DMS79 treated with DMSO at 0.1 percent for 48 hours (cell line): ENCODE measurements at places on chromosomes 4 and X.

DNA sequence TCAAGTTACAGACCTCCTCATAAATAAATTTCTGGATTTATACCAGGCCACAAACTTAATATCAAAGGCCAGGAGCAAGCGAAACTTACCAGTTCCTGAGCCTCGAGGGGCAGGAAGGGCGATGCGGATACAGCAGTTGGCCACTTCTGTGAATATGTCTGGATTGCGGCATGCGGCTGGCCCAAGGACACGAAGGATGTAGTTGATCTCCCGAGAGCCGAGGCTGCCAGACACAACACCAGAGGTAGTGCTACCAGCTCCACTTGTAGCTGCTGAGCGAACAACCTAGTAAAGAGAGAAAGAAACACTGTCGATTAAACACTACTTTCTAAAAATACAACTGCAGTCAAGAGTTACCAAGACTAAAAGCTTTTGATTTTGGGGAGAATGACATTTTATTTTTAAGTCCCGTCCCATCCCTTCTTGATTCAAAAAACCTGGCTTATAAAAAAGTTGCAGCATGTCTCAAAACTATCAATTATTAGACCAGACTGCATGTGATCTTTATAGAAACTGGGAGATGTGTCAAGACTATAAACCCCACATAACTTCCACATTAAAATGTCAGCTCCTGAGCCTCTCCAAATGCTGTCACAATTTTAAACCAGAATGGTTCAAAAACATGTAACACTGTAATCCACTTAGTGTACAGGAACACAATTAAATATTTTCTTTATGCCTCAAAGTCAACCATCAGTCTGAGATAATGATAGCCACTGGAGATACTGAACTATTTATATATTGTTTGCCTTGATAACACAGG lies 105.6 kb downstream of the HUWE1 start:
- DNase-seq = no peak

DNA sequence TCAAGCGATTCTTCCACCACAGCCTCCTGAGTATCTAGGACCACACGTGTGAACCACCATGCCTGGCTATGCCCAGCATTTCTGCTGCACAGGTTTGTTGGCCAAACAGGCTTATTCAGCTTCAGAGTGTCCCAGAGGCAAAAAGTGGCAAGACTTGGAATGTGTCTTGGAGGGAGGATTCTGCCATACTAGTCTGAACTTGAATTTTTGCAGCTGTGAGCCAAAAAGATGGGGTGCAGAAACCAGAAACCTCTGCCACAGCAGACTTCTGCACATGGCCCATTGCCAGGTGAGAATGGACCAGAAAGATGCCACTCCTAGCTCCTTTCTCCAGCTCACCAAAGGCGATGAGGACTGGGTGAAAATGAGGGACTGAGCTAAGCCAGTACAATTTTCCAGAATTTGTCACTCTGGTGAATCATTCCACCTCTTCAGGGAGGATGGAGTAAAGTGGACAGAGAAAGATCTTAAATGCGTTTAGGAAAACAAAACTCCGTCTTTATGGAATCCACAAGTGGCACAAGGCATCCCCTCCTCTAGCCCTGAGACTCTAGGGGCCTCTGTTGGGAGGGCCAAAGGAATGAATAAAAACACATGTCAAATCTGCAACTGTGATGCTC lies 369.1 kb upstream of the CLNK start:
- DNase-seq = no peak

GRCh38 chr4:54976682-54977081 lies 148.7 kb downstream of the KDR start:
- DNase-seq = no peak

GRCh38 chrX:2536974-2537373 lies 36.2 kb upstream of the DHRSX start:
- no peak for DNase-seq

DNA sequence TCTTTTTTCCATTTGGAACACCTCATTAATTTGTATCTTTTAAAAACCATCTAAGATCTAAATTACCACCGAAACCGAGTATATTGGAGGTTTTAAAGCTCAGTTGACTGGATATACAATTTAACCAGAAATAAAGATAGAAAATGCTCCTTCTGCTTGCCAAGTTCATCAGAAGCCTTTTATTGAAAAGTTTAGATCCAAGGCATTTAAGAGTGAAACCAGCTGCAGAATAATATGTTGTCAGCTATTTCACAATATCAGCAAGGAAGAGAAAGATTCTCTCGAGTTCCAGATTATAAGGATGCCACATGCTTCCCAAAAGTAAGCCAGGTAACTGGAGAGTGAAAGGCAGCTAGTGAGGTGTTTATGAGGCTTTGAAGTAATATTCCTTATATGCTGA lies 217.4 kb downstream of the DCTD start:
- DNase-seq = no peak

DNA sequence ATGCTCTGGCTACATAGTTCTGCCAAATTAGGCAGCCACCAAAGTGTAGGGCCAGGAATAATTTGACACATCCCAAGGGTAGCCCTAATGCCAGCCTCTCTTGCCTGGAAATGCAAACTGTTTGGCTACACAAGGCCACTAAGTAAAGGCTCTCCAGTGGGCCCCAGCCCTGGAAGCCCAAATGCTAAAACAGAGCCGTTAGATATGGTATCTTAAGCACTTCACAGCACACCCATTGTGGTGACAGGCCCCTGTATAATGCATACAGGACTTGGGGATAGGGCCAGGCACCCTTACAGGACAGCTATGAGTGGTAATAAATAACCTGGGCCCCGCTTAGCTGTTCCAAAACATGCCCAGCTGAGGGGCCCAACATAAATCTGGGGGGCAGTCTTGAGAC lies 623.9 kb downstream of the BCOR start:
- DNase-seq = no peak

- DNase-seq = no peak
Measured at GRCh38 chr4:86233090-86233489, 126.8 kb downstream of the MAPK10 start.

DNA sequence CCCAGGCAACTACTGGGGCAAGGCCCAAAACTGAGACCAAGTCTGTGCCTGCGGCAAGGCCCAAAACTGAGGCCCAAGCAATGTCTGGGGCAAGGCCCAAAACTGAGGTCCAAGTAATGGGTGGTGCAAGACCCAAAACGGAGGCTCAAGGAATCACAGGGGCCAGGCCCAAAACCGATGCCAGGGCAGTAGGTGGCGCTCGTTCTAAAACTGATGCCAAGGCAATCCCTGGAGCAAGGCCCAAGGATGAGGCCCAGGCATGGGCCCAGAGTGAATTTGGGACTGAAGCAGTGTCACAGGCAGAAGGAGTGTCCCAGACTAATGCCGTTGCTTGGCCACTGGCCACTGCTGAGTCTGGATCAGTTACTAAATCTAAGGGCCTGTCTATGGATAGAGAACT lies 2.7 kb downstream of the GPRASP2 start:
- DNase-seq = no peak

DNA sequence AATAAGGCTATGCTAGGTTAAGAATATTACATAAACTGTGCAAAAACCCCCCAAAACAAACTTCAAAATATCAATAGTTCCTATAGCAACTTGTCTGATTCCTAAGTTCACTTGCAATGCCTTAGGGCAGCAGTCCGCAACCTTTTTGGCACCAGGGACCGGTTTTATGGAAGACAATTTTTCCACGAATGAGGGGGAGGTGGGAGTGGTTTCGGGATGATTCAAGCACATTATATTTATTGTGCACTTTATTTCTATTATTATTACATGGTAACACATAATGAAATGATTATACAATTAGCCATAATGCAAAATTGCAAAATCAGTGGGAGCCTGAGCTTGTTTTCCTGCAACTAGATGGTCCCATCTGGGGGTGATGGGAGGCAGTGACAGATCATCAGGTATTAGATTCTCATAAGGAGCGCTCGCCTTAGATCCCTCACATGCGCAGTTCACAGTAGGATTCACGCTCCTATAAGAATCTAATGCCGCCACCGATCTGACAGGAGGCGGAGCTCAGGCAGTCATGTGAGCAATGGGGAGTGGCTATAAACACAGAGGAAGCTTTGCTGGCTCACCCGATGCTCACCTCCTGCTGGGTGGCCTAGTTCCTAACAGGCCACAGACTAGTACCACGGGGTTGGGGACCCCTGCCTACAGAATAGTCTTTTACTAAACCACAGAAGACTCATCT lies 39.7 kb downstream of the ACOX3 start:
- no peak for DNase-seq

DNA sequence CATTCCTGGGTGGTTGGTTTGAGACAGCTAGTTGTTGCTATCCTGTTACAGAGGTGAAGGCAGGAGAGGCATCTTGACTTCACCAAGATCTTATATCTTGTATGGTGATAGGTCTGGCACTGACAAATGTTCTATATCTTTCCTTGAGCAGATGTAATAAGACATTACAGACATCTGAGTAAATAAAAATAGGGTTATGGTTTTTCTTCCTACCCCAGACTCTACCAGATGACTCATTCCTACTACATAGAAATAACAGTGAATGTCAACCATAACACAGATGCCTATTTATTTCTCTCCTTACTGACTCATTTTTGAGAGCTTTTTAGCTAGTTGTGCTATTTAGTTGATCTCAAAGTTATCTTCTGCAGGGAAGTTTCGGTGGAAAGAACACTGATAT lies 21.9 kb downstream of the HNRNPH2 start:
- DNase-seq = no peak

DNA sequence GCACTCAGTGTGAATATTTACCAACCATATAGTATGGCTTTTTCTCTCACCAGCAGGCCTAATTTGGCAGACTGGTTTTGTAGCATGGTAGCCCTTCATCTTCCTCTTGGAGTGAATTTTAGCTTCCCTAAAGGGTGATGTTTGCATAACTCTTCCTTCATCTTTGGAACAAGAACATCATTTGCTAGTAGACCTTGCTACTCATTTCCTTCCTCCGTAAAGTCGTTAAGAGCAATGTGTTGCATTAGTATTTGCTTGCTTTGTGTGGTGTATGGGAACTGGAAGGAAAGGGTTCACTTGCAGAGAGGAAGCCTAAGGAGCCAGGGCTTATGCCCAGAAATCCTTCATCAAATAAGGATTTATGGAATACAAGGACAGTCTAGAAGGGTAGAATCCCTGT lies 50.2 kb upstream of the PGRMC2 start:
- DNase-seq = no peak

DNA sequence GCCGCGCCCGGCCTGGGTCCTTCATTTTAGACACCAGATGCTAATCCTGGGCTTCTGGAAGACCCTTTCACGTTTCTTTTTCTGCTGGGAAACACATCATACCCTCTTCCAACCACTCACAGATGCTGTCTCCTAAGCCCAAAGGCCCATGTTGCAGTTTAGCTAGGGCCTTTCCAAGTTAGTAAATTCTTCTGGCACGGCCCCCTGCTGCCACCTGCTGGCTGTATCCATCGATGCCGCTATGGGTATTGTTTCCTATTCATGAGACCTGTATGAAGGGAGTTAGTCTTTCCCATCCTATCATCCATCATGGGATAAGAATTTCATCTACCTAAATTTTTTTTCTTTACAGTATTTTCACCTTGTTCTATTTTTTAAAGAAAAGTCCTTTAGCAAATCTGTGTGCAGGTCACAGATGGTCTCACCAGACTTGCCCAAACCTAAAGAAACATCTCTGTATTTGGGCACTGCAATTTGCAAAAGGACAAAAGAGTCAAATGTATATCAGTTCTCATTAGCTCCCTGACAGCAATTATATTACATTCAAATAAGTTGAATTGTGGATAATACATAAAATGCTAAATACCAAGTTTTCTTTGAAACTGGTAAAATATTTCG lies 37.8 kb upstream of the SLC9A7 start:
- peak; percentile 1 for DNase-seq

DNA sequence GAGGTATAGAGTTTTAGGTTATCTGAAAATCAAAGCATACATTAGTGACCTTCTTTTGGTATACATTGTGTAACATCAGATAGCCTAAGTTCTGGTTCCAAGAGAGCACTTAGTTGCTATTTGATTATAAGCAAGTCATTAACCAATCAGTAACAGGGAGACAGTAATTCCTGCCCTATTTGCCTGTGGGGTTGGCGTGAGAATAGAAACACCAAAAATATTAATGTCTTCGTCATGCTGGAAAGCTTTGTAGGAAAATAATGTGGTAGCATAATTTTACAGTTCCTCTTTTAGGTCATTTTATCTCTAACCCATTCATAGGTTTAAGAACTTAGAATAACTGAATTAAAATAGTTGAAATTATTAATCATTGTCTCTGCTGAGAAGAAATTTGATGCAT lies 37.8 kb downstream of the NPNT start:
- no peak for DNase-seq

DNA sequence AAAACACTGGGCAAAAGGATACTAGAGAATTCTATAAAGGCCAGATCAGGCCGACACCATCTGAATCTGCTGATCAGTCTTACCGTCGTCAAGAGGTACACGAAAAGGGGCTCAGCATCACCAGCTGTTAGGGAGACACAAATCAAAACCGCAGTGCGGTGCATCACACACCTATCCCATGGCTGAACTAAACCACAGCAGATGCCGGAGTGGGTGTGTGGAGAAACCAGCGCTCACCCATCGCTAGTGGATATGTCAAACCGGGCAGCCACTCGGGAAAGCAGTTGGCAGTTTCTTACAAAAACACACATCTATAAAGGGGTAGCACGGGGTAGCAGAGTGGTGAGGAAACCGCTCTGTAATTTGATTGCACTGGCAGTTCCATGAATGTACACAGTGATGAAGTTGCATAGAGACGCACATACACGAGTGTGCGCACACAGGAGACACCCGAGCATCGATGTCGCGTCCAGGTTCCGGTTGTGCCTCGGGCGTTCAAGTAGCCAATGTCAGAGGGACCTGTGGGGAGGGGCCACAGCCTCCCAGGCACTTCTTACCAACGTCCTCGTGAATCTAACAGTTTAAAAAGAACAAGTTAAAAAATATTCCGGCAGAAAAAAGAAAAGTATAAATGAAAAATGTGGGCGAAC lies 23.1 kb upstream of the CCNQ start:
- DNase-seq = no peak

DNA sequence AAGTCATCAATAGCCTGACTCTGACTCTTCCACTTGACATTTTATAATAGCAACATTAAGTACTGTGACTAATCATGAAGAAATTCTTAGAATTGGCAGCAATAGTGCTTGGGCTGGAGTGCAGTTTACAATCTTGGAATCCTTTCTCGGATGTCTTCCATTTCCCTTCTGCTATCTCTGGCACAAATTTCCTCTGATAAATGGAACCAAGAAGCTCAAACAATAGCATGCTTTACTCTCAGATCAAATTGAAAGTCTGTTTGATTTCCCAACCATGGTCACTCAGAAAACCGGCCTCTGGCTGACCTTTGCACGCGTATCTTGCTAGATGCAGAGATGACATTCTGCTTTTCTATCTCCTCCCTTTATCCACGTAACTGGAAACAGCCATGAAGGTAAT lies 99.0 kb upstream of the SPANXC start:
- no peak for DNase-seq
